ENCODE measurements at places on chromosomes 6 and 20. TPM values are rescaled to one million over a fixed set of nuclear protein-coding genes. Genes with fewer than 3 reads are reported as not detected.
A peak's percentile ranks its signal among the peaks of the same experiment; 100 is the strongest.

Gene SLC22A7
- not detected for polyA plus RNA-seq

Gene VWA7
- 1.9 TPM for polyA plus RNA-seq

Gene C20orf202
- 0.73 TPM for polyA plus RNA-seq

Gene DHX35
- polyA plus RNA-seq: 9.2 TPM

Gene HLA-DMA
- 3.9 TPM for polyA plus RNA-seq

Gene LINC00237
- 0.09 TPM for polyA plus RNA-seq

Gene SMLR1
- polyA plus RNA-seq: 0.56 TPM

Gene TSPO2
- 0.99 TPM for polyA plus RNA-seq

Gene L3MBTL1
- polyA plus RNA-seq: 6.5 TPM

Gene RGS17
- 0.75 TPM for polyA plus RNA-seq

Gene ADGB
- polyA plus RNA-seq: not detected

Gene SALL4
- polyA plus RNA-seq: 0.17 TPM

Gene ASF1A
- polyA plus RNA-seq: 14.3 TPM

Gene ADGRF1
- polyA plus RNA-seq: not detected

Gene LY86
- polyA plus RNA-seq: 2.8 TPM

DNA sequence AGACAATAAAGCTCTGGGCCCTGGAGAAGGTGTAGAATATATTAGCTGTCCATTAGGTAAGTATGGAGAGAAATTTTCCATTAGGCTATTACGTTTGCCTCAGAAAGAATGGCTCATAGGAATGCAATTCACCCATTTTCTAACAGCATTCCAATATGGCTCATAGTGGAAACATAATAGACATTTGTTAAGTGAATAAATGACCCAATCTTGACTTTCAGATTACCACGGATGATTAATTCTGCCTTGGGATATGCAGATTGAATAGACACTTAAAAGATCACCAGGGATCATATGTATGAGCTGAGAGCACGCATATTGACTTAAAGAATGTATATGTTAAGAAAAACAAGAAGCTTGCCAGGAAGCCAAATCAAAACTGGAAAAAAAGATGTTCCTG, 209.1 kb upstream of the CDYL start:
- DNase-seq: no peak

- peak; percentile 60 for DNase-seq
Measured at GRCh38 chr6:142313284-142313683, 11.5 kb downstream of the ADGRG6 start.

DNA sequence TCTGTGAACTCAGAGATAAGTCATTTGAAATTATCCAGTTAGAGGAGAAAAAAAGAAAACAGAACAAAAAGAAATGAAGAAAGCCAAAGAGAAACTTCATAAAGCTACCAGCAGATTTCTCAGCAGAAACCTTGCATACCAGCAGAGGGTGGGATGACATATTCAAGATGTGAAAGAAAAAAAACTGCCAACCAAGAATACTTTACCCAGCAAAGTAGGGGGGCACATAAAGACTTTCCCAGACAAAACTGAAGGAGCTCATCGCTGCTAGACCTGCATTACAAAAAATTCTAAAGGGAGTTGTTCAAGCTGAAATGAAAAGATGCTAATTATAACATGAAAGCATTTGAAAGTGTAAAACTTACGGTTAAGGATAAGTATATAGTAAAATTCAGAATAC, 246.3 kb downstream of the FNDC1 start:
- no peak for DNase-seq

- DNase-seq: no peak
Measured at GRCh38 chr6:108294297-108294726, 542 bp upstream of the AFG1L start.

GRCh38 chr20:45518282-45518681, 2.9 kb upstream of the SPINT3 start:
- no peak for DNase-seq

- DNase-seq: no peak
Measured at GRCh38 chr6:74597840-74598239, 608.0 kb downstream of the COL12A1 start.

DNA sequence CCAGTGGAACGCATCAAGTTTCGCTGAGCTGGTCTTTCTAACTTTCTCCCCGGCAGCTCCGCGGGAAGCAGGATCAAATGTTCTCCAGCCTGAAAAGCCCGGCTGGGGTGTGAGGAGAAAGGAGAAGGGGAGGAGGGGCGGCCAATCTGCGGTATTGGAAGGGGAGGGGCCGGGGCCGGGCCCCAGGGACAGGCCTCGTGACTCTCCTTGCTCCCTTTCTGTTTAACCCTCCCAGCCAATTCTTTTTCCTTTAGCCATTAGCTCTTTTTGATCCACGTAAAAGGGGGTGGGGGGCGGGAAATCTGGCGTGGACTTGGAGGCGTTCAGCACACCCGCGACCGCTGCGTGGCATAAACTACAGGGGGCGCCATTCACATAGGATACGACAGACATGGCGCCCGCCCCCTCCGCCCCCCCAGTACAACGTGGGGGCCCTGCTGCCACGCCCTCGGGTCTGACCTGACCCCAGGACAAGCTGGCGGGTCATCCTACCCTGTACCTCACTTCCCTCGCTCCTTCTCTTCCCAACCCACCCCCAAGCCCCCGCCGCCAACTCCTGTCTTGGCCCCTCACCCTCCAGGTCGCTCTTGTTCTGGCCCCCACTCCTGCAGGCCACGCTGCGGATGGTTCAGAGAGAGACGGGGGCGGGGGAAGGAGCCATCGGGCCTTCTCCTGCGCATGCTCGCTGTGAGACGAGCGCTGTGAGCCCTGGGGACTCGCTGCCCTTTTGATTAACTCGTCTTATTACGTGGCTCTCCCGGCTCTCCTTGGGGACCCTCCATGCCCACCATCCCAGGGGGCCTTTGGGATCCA, 7.8 kb upstream of the MDGA1 start:
- peak; percentile 94 for DNase-seq

- DNase-seq: no peak
Measured at GRCh38 chr6:4861564-4861963, 85.4 kb downstream of the CDYL start.

DNA sequence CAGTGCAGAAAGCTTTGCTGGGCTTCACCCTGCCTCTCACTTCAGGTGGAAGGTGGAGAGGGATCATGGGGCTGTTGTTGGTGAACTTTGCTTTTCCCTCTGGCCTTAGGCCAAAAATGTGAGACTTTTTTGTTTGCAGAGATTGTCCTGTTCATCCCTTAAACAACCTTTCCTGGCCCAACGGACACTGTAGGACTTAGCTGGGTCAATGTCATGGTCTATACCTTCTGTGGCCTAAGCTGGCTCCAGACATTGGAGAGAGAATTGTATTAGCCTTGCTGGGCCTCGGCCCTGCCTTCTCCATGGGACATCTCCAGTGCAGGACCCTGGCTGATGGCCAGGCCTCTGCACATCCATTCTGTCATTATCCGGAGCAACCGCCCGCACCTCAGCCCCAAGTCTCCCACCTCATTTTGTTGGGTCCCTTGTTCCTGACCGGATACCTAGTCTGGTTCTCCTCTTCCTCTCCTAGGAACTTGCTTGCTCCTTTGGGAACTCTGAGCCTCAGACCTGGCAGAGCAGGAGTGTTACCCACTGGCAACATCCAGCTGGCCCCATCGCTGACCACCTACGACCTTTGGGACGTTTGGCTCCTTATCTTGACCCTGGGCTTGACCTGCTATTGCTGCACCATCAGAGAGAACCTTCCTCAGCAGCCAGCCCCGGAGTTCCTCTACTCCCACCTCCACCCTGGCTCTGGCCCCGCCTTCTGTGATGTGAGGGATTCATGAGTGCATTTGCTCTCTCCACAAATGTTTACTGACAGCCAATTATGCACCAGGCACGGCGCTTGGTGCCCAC, 128.2 kb downstream of the BANF2 start:
- DNase-seq: no peak

GRCh38 chr6:16413399-16413798, 175.0 kb downstream of the GMPR start:
- DNase-seq: no peak

DNA sequence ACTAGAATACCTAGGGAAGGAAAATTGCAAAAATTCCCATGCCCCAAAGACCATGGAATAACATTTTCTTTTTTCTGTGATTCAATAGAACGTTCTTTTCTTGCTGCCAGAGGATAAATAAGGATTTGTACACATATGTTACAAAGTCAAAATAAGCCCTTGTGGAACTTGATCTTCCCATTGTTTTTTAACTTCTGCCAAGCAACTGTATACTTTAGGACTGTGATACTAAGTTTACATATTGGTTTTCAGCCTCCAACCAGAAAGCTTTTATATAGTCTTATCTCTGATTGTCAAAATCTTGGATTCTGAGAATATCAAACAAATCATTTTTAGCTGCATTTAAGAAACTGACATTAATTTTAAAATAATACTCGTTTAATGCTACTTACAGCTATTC, 84.6 kb downstream of the HMGCLL1 start:
- peak; percentile 19 for DNase-seq

DNA sequence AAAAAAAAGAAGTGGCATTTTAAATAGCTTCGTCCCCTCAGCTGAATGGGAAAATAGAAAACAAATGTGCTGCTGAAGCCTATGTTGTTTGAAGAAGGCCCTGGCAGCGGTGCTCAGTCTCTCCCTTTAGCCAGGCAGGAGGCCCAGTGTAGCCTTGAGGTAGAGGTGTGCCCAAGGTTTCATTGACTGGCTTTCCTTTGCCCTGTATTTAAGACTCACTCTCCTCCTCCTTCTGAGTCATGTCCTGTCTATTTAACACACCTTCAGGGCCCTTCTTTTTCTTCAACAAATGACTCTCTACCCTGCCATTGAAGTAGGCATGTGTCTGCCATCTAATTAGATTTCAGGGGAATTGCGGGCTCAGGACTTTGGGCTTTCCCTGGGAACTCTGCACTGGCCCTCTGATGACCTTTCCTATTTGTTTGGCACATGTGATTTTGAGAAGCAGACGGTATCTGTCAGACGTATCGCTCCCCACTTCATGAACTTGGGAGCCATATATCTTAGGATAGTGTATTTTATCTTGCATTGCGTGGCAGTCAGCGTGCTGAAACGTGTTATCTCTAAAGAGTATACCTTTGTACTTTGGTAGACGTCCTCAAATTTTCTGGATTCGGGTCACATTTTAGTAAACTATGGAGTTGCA, 4.3 kb downstream of the TJAP1 start:
- DNase-seq: no peak

- DNase-seq: peak; percentile 52
Measured at GRCh38 chr6:80480421-80481157, 374.1 kb downstream of the BCKDHB start.

DNA sequence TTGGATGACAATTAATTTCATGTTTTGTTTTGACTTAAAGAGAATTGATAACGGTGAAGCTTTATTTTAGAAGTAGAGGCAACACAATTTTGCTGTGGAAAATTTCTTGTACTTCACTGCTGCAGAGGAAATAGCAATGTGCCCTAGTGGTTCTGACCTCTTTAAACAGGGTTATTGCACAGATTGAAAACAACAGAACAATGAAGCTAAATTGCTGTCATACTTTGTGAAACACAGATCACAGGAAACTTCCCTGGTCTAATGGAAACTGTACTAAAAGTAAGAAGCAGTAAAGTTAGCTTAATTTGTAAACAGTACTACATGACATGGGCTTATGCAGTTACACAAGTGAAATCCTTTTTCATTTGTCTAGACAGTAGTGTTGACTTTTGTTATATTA, 31.3 kb downstream of the OR2A4 start:
- DNase-seq: peak; percentile 8

GRCh38 chr20:42635699-42636411, 553.9 kb downstream of the PTPRT start:
- no peak for DNase-seq

- no peak for DNase-seq
Measured at GRCh38 chr20:35963878-35964277, 4.5 kb upstream of the CNBD2 start.

- no peak for DNase-seq
Measured at GRCh38 chr6:11702089-11702488, 76.5 kb downstream of the ADTRP start.

GRCh38 chr6:104728448-104728847, 131.3 kb downstream of the HACE1 start:
- peak; percentile 42 for DNase-seq

DNA sequence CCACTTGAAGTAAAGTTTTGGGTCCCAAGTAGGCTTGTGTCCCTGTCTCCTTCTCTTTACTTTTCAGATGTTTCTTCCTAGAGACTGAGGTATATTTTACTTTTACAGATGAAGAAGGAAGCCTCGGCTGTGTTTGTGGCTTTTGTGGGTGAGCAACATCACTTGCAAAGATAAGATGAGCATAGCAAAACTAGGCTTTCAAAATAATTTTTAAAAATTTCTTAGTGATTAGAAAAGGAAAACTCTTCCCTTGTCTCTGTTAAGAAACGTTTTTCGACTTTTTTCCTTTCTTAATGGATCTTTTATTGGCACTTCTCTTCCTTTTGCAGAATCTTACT, 7.6 kb downstream of the PTPN1 start:
- no peak for DNase-seq

GRCh38 chr6:26660000-26660361, 435 bp upstream of the ZNF322 start:
- DNase-seq: no peak

DNA sequence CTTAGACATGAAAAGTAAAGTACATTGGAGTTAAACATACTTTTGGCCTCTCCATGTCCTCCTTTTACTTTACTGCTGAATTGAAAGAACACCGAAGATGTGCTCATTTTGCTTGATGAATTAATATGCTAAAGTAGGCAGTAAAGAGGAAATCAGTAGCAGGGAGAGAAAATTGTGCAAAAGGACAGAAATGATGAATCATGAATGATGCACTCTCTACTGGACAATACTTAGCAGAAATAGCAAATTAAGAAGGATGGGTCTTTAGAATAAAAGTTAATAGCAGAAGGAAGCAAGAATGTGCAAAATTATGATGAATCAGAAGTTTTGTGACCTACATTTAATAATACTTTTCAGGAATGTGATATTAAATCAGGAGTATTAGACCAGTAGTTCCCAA, 8.4 kb upstream of the SPINT3 start:
- no peak for DNase-seq

- no peak for DNase-seq
Measured at GRCh38 chr6:25066593-25066992, 130.8 kb upstream of the RIPOR2 start.

DNA sequence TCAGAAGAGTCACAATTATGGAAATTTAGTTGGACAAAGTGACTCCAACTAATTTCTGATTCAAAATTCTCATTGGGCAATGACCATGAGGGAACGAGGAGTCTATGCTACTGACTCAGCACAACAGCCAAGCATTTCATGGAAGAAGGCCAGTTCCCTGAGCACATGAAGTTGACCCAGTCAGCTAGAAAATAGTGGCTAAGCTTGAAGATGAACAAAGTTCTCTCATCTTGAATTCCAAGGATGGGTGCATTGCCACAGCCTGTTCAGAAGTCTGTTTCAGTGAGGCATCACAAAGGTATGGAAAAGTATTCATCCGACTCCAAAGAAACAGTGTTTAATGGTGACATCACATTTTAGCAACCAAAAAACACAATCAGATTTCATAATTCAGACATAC, 676.9 kb downstream of the HACE1 start:
- no peak for DNase-seq

DNA sequence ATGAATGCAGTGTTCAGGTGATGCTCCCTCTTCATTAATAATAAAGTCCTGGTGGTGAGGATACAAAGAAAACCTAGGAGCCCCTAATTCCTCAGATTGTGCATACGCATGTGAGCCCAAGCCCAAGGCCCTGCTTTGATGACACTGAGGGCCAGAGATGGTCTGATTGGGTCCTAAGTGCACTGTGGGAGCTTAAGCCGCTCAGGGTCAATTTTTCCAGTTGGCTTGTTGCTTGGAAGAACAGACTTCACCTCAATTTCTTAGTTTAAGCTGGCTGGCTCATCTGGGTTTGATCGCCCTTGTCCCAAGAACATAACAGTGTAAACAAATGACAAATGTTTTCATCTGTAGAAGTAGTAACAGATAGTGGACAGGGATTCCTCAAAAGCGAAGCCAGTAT, 41.4 kb downstream of the INSM1 start:
- no peak for DNase-seq

GRCh38 chr6:101931766-101932165, 538.3 kb downstream of the GRIK2 start:
- DNase-seq: no peak
